ENCODE measurements at places on chromosomes 13 and 19.

DNA sequence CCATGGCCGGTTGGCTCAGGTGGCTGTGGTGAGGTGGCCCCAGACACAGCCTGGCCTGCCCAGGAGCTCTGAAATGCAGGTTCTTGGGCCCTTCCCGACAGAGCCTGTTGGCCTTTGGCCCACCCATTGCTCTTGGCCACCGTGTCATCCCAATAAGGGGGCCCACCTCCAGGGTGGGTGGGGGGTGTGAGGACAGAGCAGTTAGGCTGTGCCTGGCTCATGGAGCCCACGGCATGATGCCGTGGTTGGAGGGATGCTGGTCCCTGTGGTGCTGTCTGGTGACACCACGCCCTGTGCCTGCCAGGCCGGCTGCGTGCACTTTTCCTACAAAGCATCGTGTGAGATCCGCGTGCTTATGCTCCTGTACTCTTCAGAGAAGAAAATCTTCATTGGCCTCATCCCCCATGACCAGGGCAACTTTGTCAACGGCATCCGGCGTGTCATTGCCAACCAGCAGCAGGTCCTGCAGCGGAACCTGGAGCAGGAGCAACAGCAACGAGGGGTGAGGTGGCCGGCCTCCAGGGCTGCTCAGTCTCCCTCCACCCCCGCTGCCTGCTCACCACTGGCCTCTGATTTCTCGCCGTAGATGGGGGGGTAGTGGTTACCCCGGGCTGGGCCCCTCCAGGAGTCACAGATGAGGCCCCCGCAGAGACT lies 7.6 kb downstream of the PNKP start:
- no peak for DNase-seq

- no peak for DNase-seq
These were observed 14.6 kb upstream of the USE1 start for GRCh38 chr19:17200408-17201079.

DNA sequence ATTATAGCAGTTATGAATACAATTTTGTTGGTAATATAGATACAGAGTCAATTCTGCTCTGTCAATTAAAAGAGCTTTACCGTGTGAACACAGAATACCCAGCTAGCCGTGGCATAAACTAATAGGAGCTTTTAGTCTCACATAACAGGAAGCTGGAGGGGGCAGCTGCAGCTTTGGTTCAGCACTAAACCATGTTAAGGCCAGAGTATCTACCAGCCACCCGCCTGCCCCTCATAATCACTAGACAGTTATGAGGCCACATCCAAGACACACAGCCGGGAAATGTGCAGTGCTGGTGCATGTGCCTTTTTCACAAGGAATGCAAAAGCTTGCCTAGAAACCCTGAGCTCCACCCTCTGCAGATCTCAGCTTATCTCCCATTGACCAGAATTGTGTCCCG lies 62.3 kb downstream of the SGCG start:
- DNase-seq, result no peak

GRCh38 chr13:26051657-26052311 lies at the start of gene SHISA2:
SHISA2 (minus strand) TSS chr13:26052016; CDS start chr13:26050975, 1,041 bp downstream.
- DNase-seq, result peak; percentile 63

DNA sequence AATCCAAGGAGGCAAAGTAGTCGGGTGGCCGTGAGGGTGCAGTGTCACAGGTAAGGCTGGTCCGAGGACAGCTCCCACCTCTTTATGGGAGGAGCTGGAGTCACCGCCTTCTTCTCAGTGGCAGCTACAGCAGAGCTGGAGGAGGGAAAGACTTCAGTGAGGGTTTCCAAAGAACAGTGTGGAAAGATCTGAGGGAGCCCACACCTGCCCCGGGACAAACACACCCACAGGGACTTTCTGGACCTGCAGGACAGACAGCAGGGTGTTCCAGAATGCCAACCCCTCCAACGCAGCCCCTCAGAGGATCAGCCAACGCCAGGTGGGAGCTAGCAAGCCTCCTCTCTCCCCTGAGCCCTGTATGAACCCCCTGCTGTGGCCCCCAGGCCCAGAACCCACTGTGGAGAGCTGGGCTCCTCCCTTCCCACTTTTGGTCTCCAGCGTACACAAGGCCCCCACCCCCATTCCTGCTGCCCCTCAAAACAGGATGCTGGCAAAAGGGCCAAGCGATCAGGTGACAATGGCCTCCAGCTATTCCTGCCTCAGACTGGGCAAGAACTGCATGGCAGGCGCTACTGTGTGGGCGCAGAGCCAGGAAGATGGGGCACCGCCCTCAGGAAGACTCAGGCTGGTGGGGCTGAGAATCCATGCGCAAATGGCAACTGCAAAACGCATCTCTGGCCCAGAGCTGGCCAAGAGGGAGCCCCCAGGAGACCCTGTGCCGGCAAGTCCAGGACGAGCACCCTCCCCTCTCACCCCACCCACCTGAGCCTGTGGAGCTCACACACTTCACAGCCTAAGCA lies 3.5 kb upstream of the CD320 start:
- DNase-seq, result no peak

- no peak for DNase-seq
These were observed 82.3 kb upstream of the PDCD5 start for GRCh38 chr19:32498648-32499200.

GRCh38 chr19:40400559-40400958 lies 10.6 kb upstream of the HIPK4 start:
- DNase-seq, result no peak

DNA sequence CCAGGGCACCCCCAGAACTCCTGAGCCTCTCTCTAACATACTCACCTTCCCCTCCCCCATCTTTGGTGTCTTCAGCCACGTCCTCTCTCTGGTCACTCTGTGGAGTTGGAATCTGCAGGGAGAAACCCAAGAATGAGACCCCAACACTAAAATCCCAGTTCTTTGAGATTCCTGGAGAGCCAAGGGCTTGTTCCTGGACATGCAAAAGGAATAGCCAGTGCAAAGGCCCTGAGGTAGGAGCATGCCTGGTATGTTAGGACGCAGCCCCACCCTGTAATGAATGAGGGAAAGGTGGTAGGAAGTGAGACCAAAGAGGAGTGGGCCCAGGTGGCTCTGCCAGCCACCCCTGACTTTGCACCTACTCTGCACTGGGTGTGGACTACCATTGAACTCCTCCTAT lies 2.4 kb upstream of the LPAR2 start:
- no peak for DNase-seq

DNA sequence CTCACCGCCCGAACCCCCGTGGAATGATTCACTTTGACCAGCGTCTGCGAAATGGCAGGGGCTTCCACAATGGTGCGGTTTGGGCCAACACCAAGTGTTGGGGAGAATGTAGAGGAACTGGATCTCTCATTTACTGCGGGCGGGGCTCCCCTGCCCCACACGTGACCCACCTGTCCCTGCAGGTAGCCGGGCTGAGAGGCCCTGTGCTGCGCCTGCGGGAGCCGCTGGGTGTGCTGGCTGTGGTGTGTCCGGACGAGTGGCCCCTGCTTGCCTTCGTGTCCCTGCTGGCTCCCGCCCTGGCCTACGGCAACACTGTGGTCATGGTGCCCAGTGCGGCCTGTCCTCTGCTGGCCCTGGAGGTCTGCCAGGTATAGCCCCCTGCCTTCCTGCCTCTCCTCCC lies 5.8 kb upstream of the FLT3LG start:
- no peak for DNase-seq

DNA sequence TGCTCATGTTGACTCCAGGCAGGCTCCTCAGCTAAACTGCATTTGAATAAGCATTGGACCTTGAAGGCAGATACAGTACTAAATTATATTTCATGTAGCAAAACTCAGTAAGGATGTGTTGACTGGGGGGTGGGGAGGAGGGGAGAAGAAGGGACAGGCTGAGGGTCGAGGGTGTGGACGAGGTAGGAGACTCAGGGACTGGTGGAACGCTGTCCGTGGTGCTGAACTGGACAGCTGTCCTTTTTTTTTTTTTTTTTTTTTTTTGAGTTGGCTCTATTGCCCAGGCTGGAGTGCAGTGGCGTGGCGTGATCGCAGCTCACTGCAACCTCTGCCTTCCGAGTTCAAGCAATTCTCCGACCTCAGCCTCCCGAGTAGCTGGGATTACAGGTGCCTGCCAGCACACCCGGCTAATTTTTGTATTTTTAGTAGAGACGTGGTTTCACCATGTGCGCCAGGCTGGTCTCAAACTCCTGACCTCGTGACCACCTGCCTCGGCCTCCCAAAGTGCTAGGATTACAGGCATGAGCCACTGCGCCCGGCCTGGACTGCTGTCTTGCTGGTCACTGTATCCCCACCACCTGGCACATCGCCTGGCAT lies 33.2 kb upstream of the CASP14 start:
- peak; percentile 5 for DNase-seq

Measured in iris pigment epithelial cell (primary cell).